SJSA1 (cell line): ENCODE measurements at places on chromosomes 12 and 14. TPM values are rescaled to one million over a fixed set of nuclear protein-coding genes. Genes with fewer than 3 reads are reported as not detected.

DNA sequence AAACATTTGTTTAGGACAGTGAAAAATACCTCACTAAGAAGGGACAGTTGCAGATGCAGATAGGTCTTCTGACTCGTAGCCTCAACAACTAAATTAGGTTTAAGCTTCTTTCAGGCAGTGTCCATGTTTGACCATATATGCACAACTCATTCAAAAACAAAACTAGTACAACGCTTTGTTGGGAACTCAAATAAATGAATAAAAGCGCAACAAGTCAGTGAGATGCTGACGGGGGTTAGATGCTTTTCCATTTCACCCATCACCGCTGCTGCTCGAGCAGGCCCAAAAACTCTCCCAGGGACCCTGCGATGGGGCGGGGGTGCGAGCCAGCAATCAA is 633 bp downstream of the RPAP3 start:
- peaks cover 16% of the 10 kb centered on the region for H3K36me3 ChIP-seq
- 0 out of 2 replicates have a peak overlapping the region, but pooled peaks have one; percentile 34 for H3K27ac ChIP-seq
- no peaks in the 10 kb centered on the region for H3K27me3 ChIP-seq
- no peak for DNase-seq

The SIX4 gene
- total RNA-seq: 4.2 and 5.3 TPM in 2 replicates

The PIANP gene
- not detected in 2 replicates for total RNA-seq

The HNF1A gene
- not detected in 2 replicates for total RNA-seq

The GARIN6 gene
- not detected in 2 replicates for total RNA-seq

- no peak overlapping the region for H3K4me3 ChIP-seq
- DNase-seq: no peak
- peaks cover 3% of the 10 kb centered on the region; the same call in 1 of the 2 replicates for H3K27me3 ChIP-seq
- H3K36me3 ChIP-seq: no peaks in the 10 kb centered on the region
- no peak overlapping the region for H3K27ac ChIP-seq
Measured at GRCh38 chr14:76829013-76829365, 2.8 kb downstream of the LRRC74A start.

The EFS gene
- not detected in 2 replicates for total RNA-seq

- H3K27me3 ChIP-seq: no peaks in the 10 kb centered on the region
- H3K27ac ChIP-seq: no peak overlapping the region
Measured at GRCh38 chr12:53809005-53809404, 57.2 kb upstream of the CISTR start.

GRCh38 chr12:84172823-84173424 is 739.7 kb downstream of the SLC6A15 start:
- DNase-seq: no peak
- no peaks in the 10 kb centered on the region for H3K36me3 ChIP-seq
- H3K4me3 ChIP-seq: no peak overlapping the region
- no peak overlapping the region for H3K27ac ChIP-seq

The GPR162 gene
- total RNA-seq: 0.16 TPM in 1 of 2 replicates, not detected in the other

The SETD1B gene
- total RNA-seq: 1.3 and 1.7 TPM in 2 replicates

GRCh38 chr12:124445121-124445718 is 122.2 kb downstream of the NCOR2 start:
- no peak overlapping the region for H3K27ac ChIP-seq
- no peaks in the 10 kb centered on the region for H3K27me3 ChIP-seq
- no peak for DNase-seq
- H3K4me1 ChIP-seq: peaks cover 48% of the 10 kb centered on the region

DNA sequence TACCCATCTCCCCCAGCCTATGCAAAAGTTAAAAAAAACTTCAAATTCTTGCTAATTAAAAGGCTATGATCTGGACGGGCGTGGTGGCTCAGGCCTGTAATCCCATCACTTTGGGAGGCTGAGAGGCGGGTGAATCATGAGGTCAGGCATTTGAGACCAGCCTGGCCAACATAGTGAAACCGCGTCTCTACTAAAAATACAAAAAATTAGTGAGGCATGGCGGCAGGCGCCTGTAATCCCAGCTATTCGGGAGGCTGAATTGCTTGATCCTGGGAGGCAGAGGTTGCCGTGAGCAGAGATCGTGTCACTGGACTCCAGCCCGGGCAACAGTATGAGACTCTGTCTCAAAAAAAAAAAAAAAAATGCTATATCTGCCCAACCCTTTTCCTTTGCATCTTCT is 925.4 kb downstream of the GALC start:
- no peaks in the 10 kb centered on the region for H3K27me3 ChIP-seq
- DNase-seq: no peak

DNA sequence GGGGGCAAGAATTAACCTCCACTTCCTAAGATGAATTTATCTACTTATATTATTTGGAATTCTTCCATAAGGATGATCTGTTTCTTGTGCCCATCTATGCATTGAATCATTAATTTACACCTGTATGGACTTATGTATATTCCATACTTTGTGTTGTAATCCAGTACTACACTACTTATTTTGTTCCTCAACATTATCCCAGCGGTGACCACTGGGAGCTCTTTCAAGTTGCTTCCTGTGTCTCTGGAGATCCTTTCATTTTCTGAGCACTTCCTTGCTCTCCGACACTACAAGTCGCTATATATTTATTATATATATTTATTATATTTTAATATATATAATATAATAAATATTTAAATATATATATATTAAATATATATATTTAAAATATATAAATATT is 54.9 kb upstream of the SCN8A start:
- no peak overlapping the region for H3K4me3 ChIP-seq
- H3K27ac ChIP-seq: no peak overlapping the region
- no peak for DNase-seq
- H3K4me1 ChIP-seq: peaks cover 43% of the 10 kb centered on the region
- H3K27me3 ChIP-seq: no peaks in the 10 kb centered on the region
- no peaks in the 10 kb centered on the region for H3K36me3 ChIP-seq

The ZBTB42 gene
- 1.4 and 6.7 TPM in 2 replicates for total RNA-seq

DNA sequence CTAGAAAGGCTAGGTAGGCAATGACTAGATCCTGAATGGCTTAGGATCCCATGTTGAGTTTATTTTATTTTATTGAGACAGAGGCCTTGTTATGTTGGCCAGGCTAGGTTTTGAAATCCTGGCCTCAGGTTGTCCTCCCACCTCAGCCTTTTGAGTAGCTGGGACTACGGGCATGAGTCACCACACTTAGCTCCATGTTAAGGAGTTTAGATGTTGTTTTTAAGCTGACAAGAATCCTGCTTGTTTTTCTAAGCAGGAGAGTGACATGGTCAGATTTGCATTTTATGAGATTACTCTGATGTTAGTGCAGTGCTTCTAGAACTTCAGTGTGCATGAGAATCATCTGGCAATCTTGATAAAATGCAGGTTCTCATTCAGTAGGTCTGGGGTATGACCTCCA is 14.5 kb downstream of the CCDC198 start:
- no peak for DNase-seq
- no peak overlapping the region for H3K4me3 ChIP-seq
- H3K4me1 ChIP-seq: no peaks in the 10 kb centered on the region
- H3K36me3 ChIP-seq: no peaks in the 10 kb centered on the region

- no peaks in the 10 kb centered on the region for H3K36me3 ChIP-seq
- H3K4me3 ChIP-seq: no peak overlapping the region
- H3K4me1 ChIP-seq: no peaks in the 10 kb centered on the region
Measured at GRCh38 chr12:125434936-125435443, 369.8 kb downstream of the AACS start.
